GM04503 (cell line): ENCODE measurements at places on chromosomes 2 and 18.

- no peak for DNase-seq
Measured at GRCh38 chr18:6441200-6441599, 26.5 kb upstream of the L3MBTL4 start.

DNA sequence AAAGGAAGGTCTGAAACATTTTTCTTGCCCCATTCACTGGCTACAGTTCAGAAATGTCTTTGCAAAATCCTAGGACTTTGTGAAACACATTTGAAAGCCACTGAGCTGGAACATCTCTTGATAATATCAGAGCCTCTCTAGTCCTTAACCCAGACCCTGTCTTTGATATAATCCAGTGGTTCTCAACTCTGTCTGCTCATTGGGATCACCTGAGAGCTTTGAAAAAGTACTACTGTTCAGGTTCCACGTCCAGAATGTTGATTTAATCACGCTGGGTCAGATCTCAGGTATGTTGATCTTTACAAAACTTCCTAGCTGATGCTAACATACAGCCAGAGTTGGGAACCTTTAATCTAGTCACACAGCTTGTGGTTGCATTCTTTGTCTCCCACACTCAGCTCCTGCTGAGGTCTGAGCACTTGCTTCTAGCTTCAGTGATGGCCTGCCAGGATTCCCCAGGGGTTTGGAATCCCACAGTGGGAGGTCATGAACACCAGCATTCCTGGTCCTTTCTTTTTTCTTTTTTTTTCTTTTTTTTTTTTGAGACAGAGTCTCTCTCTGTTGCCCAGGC, 262.7 kb downstream of the SETBP1 start:
- DNase-seq: peak; percentile 36

DNA sequence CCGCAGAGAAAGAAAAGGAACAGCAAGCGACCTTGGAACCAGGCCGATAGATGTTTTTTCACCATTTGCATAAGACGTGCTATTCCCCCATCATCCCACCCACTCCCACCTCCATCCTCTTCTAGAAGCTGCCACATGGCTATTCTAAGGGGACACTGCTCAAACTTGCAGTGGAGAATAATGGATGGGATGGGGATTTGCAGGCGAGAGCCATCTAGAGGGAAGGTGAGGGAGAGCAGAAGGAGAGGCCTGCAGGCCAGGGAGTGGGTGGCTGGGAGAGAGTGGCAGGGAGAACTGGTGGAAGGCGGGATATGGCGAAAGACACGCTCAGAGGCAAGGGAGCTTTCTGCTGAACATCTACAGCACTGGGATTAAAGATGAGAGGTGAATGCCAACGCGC, 84.9 kb downstream of the MAPK4 start:
- DNase-seq: no peak

GRCh38 chr2:72423756-72424155, 276.1 kb upstream of the CYP26B1 start:
- DNase-seq: no peak

DNA sequence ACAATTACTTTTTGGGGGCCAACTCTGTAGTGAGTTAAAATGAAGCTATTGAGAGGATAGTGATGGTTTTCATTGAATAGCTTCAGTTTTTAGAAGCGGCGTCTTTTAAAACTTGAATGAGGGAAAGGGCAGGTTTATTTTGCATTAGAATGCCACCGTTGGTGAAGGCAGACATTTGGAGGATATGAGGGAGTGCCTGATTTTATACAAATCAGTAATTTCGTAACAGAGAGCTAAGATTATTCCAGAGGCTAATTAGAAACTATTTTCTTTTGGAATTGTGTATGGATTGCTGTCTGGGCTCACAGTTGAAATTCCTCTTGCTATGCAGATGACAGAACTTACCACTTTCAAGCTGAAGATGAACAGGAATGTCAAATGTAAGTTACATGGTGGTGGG, 67.6 kb downstream of the ITGB1BP1 start:
- no peak for DNase-seq

- DNase-seq: no peak
Measured at GRCh38 chr2:158616480-158617000, 159.8 kb downstream of the PKP4 start.

- DNase-seq: no peak
Measured at GRCh38 chr2:217075268-217076057, 215.6 kb upstream of the TNP1 start.

- peak; percentile 91 for DNase-seq
Measured at GRCh38 chr2:237291138-237291792, 122.7 kb downstream of the COL6A3 start.

GRCh38 chr2:37306024-37306423, 18.6 kb downstream of the PRKD3 start:
- no peak for DNase-seq

GRCh38 chr2:125444106-125444505, 1211.9 kb upstream of the GYPC start:
- no peak for DNase-seq

DNA sequence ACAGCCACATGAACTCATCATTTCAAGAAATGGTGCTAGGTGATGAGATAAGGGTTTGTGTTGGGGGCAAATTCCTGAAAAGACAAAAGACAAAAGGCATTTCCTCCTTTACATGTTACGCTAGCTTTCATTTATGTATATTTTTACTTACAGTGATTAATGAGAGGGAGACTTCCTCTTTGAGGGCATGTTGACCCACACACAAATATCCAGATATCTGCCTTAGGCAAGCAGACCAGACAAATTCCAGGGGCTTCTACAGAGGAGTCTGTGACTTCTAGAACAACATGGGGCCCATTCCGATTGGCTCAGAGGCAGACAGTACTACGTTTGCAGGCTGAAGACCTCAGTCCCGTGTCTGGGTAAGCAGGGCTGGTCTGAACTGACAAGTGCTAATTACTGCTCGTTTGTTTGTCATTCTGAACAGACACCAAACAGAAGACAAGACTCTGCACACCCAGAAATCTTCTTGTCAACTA, 74.8 kb upstream of the ST6GAL2 start:
- DNase-seq: no peak

GRCh38 chr2:83536556-83536955, 922.5 kb downstream of the SUCLG1 start:
- peak; percentile 13 for DNase-seq

DNA sequence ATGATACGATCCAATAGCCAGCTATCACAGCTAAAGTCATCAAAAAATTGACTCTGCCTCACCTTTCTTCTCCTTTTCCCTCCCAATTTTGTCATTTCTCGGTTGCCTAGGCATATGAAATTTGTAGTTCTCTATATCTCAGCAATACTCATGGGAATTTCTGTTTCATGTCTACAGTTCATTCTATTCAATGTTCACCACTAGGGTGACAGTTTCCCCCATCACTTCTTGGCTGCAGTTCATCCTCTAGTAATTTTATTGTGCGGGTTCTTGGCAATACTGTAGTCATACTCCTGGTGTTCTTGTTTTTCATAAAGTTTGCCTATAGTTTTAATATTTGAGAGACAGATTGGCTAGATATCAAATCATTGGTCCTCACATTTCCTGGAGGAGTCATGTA, 872.2 kb upstream of the ID2 start:
- no peak for DNase-seq

GRCh38 chr18:36374262-36374661, 76.7 kb downstream of the FHOD3 start:
- no peak for DNase-seq

- DNase-seq: no peak
Measured at GRCh38 chr2:38533180-38533579, 69.5 kb downstream of the HNRNPLL start.

DNA sequence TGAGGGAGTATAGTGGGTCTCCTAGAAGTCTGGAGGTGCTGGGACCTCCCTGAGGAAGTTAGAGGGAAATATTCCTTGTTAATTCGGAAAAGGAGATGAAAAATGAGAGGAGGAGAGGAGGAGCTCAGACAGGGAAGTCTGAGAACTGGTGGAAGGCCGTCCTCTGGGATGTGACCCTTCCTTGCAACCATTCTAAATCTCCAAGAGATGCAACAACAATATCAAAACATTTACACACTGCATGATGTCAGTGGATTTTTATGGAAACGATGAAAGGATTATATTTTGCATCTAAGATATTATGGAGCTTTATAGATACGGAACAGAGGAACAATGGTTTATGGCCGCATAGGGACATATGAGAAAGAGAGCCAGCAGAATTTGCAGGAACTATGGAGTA, 49.8 kb upstream of the COBLL1 start:
- no peak for DNase-seq

DNA sequence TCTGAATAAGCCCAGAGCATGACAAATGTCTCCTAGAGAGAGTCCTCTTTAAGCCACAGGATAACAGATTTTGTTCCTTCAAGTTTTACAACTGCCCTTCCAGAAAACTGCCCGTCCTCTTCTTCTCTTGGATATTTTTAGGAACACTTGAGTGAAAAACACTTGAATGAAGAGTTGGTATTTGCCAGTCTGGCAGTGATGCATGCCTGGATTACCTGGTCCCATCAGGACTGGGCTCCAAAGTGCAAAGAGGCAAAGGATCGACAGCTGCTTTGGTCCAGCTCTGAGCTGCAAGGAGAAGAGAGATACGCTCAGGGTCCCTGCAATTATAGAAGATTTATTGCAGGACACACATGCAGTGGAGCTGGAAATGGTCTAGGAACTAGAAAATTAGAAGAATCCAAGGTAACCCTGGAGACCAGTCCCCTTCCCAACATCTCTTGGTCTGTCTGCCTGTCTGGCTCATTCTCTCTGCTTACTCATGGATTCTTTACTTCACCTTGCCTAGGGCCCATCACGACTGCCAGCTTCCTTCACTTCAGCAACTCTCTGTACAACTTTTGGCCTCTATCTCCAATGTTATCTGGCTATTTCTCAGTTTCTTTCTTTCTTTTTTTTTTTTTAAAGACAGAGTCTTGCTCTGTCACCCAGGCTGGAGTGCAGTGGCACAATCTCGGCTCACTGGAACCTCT, 112.1 kb upstream of the SIX2 start:
- no peak for DNase-seq

DNA sequence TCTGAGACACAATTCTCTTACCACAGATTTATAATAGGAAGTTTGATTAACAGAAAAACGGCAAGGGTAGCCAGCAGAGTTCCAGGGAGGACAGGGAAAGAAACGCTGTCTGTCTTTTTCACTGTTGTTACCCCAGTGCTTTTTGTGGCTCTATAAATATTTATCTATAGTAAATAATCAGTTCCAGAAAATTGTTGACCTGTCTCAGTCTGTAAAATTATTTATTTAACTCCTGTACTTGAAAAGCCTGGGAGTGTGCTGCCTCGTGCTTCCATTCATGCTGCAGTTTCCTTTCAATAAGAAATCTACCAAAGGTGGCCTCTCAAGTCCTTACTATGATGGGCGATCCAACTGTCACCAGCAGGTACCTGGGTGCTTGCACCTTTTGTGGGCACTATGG, 102.9 kb downstream of the ETAA1 start:
- DNase-seq: no peak

DNA sequence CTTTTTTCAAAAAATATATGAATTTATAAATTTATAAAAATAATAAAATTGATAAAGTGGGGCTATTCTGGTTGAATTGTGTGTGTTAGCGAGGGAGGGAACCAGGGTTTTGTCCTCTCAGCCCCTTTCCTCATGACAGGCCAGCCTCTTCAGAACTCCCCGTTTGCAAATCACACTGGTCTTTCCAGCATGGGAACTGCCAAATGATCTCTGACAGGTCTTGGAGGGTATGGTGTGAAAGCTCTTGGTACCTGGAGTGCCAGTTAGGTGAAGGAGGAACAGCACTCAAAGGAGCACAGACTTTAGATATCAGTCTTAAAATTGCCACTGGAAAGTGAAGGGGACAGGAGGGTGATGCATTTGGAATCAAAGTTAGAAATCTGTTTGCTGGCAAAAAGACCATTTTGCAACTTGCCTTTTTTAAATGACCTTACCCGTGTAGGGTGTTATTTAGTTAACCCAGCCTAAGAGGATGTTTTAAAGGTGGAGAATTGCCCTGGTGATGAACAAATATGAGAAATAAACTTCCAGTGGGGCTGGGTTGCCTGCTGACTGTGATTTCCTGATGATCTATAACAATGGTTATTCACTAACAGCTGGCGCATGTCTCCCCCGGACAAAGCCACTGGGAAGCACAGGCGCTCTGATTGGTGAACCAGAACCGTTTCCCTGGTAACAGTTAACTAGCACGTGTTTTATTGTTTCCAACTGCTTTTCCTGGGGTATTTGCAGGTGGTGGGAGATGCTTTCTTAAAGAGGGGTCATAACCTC, 85.3 kb upstream of the EFEMP1 start:
- peak; percentile 49 for DNase-seq

DNA sequence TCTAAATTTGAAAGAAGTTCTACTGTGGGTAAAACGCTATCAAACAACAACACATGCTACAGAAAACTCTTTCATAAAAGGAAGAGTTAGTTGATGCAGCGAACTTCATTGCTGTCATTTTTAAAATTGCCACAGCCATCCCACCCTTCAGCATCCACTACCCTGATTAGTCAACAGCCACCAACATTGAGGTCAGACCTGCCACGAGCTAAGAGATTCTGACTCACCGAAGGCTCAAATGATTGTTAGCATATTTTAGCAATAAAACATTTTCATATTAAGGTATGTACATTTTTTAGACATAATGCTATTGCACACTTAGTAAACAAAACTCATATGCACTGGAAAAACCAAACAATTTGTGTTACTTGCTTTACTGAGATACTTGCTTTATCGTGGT, 347.1 kb downstream of the CLIP4 start:
- DNase-seq: peak; percentile 36

DNA sequence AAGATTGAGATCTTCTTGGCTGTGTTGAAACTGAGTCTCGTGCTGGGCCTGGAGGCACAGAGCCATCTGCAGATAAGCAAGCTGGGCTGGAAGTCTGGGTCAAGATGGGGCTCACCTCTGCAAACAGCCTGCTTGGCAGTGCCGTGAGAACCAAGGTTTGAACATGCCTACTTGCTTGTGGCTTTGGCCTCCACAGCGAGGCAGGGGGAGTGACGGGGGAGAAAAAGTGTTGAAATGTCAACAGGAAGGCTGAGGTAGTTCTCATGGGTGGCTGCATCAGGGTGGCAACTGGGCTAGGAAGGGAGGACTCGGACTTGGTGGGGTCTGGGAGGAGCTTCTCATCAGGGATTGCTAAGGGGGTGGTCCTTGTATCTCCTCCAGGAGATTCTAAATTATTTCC, 99.7 kb downstream of the THNSL2 start:
- DNase-seq: no peak
